Stimulated activated CD4-positive, alpha-beta T cell treated with anti-CD3 and anti-CD28 coated beads, Interleukin-1b, Interleukin-23, amount 100 ng/mL, for 48 hours (primary cell): ENCODE measurements at places on chromosomes 11 and 22.
A peak's percentile ranks its signal among the peaks of the same experiment; 100 is the strongest.

DNA sequence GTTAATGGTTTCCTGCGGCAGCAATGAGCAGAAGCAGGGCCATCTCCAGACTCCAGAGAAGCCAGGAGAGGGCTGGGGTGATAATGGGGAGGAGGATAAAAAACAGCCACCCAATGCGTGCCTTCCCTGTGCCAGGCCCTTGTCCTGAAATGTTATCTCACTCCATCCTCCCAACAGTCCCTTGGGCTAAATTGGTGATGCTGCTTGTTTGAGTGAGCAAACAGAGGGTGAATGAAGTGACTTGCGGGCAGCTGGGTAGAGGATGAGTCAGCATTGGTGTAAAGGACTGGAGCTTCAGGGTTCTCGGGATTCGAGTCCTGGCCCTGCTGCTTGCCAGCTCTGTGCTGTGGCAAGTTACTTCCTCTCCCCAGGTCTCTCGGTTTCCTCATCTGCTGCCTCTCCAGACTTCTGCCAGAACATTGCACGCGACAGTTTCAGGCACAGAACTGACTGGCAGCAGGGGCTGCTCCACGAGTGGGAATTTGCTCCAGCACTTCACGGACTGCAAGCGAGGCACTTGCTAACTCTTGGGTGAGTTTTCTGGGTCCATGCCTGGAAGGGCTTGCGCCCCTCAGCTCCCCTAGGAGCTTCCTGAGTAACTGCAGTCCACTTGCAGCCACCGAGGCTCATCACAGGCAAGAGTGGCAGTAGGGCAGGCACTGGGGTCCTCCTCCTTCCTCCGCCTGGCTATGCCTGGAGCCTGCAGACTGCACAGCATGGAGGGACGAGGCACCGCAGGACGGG is at the start of gene P2RY6:
Gene P2RY6, plus strand, starts transcription at position 403 of the 744 bp plus-strand sequence. CDS start 24,181 bp downstream, outside the sequence.
- no peak for DNase-seq

DNA sequence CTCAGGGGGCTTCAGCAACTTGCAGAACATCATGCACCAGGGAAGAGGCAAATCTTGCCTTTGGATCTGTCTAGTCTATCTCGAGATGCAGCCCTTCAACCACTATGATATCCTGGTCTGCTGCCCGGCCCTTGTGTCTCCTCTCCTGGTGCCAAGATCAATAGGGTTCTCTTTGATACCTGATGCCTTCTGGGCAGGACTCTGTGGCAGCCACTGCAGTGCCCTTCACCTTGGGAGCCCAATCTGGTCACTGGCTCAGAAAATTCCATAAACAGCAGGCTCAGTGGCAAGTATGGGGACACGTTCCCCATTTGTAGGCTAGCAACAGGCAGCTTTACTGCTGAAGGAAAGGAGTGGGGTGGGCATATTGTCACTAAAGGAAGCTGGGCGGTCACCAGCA is 23.4 kb downstream of the SYN3 start:
- DNase-seq = no peak

DNA sequence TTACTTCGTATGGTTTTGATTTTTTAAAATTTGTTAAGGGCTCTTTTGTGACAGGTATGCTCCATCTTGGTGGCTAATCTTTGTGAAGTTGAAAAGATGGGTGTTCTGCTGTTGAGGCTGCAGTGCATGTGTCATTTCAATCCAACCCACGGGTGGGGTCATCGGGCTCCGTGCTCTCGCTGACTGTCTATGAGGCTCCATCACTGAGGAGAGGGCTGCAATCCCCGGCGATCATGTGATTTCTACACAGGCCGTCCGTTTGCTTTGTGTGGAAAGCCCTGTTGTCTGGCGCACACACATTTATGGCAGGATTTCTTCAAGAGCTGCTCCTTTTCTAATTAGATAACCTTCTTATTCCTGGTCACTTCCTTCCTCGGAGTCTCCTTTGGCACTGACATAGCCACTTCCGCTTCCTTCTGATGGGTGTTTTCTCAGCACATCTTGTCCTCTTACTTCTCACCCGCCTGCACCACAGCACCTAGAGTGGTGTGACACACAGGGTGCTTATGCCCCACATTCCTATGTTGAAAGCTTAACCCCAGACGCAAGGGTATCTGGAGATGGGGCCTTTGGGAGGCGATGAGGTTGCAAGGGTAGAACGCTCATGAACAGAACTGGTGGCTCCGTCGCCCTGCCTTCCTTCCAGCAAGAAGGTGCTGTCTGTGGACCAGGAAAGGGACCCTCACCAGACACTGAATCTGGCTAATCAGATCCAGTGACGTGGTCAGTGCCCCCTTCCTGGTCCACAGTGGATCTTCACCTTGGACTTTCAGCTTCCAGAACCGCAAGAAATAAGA is 9.4 kb downstream of the MOB2 start:
- no peak for DNase-seq

DNA sequence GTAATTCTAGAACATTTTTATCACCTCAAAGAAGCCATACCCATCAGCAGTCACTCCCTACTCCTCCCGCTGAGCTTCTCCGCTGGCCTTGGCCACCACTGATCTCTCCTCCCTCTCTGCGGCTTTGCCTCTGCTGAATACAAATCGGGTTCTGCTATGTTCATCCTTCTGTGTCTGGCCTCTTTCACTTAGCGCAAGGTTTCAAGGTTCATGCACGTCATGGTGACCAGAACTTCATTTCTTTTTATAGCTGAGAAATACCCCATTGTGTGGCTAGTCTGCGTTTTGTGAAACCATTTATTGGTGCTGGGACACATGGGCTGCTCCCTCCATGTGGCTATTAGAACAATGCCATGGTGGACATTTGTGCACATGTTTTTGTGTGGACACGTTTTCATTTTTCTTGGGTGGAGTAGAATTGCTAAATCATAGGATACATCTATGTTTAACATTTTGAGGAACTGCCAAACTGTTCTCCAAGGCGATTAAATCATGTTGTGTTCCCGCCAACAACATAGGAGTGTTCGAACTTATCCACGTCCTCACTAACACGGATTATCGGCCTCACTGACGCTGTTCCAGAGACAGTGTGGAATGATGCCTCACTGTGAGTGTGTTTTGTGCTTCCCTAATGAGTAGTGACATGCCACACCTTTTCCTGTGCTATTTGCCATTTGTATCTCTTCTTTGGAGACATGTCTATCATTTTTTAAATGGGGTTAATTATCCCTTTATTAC is 24.2 kb upstream of the KRTAP5-6 start:
- no peak for DNase-seq

- DNase-seq = no peak
Observed at GRCh38 chr11:94762208-94762607, 5.9 kb upstream of the AMOTL1 start.

DNA sequence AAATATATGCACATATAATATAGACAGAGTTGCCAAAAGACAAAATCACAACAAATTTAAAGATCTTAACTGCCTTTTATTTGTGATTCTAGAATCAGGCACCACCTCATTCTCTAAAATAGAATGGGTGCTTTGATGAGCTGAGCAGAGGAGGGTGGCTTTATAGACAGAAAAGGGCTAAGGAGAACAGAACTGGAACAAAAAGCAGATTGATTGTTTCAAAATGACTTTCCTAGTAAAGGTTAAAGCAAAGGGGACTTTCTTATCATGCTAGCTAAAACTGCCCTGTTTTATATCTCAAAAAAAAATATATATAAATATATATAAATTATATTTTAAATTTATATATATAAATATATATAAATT is 287.6 kb downstream of the FAT3 start:
- DNase-seq = no peak

DNA sequence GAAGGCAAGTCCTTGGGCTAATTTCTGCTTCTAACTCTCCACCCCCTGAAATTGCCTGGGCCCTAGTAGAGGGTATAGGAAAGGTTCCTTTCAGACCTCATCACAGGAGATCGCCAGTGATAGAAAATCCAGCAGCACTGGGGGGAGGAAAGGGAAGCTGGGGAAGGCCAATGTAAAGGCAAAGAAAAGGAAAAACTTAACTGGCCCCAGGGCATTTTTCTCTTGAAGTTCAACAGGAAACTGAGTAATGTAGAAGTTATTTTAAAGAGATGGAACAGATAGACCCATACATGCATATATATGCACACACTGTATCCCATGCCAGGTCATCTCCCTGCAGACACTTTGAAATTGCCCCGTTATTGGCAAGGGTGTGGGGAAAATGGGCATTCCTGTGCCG is 134.0 kb downstream of the TRIM44 start:
- DNase-seq = no peak

- DNase-seq = no peak
Observed at GRCh38 chr11:32852207-32852606, 22.5 kb downstream of the PRRG4 start.

DNA sequence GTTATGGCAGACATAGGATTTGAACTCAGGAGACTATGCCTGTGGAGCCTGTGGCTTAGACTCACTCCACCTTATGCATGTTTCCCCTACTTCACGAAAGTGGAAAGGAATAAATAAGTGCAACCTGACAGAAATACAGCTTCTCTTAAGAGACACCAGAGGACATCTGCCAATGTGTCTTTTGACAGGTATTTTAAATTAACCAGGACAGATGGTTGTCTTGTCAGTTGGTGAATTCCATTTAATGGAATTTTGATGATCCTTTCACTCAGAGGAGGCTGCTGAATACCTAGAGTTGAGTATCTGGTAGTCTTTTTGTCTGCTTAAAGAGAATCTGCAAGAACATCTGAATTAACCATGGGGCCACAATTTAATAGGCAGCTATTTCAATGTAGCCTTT is 46.1 kb downstream of the NELL1 start:
- no peak for DNase-seq

DNA sequence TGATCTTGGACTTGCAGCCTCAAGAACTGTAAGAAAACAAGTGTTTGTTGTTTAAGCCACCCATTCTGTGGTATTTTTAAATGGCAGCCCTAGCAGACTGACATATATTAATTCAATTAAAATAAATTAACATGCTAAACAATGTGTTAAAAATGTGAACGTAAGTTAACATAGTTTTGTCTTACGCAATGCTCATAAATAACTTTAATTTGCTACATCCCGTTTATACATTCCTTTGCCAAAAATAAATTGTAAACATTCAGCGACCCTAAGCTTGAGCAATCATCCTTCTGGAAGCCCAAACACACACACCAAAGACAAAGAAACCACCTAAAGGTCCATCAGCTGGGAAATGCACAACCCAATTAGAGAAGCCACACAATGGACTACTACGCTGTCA is 70.4 kb downstream of the CELSR1 start:
- no peak for DNase-seq

DNA sequence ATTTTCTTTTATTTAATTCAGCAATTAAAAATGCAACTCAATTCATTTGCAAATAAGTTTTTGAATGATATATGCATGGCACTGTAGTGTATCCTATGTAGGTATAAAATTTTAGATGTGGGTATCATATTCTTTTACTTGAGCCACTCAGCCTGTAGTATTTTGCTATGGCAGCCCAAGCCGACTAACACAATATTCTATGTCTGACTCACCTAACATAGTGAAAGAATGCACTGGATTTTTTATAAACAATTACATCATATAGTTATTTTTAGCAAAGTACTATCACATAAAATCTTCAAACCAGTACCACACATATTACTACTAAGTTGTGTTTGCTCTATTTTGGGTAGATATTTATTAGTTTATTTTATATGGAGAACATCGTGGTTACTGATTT is 21.9 kb upstream of the GRIA4 start:
- no peak for DNase-seq

DNA sequence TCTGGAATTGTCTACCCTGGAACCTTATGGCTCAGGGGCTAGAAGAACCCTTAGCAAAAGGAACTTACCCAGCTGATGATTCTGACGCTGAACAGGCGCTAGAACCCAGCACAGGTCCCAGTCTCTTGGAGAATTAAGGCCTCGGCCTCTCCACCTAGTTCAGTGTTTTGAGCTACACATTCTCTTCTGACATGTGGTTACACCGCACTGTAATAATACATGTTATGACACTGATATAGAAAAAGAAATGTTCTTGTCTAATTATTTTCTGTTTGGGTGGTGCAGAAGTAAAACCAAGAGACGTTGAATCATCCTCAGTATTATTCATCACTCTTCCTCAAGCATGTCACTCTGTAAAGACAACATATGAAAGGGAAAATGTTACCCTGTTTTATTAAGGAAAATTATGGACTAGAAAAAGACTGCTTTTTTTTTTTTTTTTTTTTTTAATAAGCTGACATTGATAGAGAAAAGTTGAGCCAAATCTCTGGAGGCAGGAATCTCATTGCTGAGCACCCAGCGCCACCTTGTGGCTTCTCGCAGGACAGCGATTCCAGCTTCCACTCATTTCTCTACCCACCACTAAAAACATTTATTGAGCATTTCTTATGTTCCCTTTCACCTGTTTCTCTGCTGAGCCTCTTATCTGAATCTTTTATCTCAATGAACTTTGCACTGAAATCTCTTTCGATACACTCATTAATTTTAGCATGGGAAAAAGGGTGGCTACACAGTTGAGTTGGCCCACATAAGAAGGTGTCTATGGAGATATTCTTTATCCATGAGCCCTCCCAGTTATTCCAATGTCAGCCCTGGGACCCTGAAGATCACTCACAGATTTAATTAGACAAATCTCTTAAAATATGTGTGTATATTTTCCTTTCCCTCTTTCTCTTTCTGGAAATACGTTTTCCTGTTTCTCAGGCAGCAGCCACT is 12.6 kb upstream of the APLNR start:
- DNase-seq = peak; percentile 36

- no peak for DNase-seq
Observed at GRCh38 chr11:93410441-93410840, 79.9 kb downstream of the DEUP1 start.

DNA sequence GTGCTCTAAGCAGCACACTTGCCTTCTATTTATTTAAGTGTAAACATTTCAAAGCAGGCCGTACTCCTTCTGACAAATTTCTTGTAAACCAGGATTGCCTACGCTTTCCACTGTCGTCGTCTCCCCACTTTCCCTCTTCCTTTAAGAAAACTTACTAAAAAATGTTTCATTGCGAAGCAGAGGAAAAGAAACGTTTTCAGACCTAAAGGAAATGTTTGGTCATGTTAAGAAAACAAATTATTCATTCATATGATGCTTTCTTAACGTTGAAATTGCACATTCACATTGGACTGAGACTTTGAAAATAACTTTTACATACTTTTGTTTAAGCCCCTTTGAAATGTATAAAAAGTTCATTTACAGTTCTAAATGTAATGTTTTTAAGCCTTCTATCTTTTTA is 106.0 kb downstream of the EMSY start:
- DNase-seq = no peak

DNA sequence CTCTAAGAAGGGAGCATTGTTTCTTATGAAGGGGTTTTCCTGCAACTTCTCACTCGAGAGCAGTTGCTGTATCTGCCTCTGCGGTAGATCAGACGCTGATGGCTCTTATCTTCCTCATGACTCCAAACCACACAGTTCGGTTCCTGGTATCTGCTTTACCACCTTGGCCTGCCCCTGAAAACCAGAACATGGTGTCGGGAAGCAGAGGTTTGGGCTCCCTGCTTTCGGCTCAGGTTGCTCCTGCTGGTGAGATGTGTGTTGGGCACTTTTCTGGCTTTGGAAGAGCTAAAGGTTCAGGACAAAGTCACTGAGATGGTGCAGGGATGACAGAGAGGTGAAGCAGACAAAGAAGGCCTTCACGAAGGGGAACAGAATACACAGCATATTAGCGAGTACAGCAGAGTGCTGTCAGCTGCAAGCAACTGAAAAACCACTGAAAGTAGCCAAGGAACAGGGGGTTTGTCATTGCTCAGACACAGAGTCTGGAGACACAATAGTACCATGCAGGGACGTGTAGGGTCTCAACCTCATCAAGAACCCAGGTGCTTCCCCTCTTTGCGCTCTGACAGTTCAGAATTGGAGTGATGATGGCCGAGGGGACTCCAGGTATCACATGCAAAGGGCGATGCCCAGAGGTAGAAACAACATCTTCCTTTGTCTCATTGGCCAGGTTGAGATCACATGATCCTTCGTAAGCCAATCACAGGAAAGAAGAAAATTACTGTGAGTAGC is 11.9 kb upstream of the CSF2RB start:
- no peak for DNase-seq
